ENCODE measurements at places on chromosomes 4 and X.

- H3K36me3 ChIP-seq, result no peaks in the 10 kb centered on the region
- H3K4me1 ChIP-seq, result no peaks in the 10 kb centered on the region
- H3K4me3 ChIP-seq, result no peak overlapping the region
These were observed 97.2 kb upstream of the STS start for GRCh38 chrX:7050271-7050670.

- no peak overlapping the region for H3K27ac ChIP-seq
- no peak overlapping the region for H3K4me3 ChIP-seq
- no peak for DNase-seq
- H3K4me1 ChIP-seq, result peaks cover 13% of the 10 kb centered on the region
- no peaks in the 10 kb centered on the region for H3K36me3 ChIP-seq
These were observed 175.3 kb downstream of the MAML3 start for GRCh38 chr4:139978692-139979091.

DNA sequence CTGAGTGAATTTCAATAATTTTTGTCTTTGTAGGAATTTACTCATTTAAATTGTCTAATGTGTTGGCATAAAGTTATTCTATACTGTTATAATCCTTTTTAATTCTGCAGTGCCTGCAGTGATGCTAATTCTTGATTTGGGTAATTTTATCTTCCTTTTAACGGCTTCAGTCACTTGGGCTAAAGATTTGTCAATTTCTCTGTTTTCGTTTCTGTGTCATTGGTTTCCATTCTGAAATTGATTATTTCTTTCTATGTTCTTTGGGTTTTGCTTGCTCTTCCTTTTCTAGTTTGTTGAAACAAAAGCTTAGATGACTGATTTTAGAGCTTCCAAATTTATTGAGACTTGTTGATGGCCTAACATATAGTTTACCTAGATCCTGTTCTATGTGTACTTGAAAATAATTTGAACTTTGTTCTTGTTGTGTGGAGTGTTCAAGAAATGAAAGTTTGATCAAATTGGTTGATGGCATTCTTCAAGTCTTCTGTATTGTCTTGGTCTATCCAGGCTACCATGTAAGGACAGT is 89.4 kb downstream of the TNIP2 start:
- no peak overlapping the region for H3K4me3 ChIP-seq
- no peaks in the 10 kb centered on the region for H3K27me3 ChIP-seq
- H3K27ac ChIP-seq, result no peak overlapping the region
- peaks cover 4% of the 10 kb centered on the region for H3K4me1 ChIP-seq

- H3K27me3 ChIP-seq, result no peaks in the 10 kb centered on the region
- no peaks in the 10 kb centered on the region for H3K4me1 ChIP-seq
These were observed 670.3 kb downstream of the IL1RAPL1 start for GRCh38 chrX:29257521-29257920.

DNA sequence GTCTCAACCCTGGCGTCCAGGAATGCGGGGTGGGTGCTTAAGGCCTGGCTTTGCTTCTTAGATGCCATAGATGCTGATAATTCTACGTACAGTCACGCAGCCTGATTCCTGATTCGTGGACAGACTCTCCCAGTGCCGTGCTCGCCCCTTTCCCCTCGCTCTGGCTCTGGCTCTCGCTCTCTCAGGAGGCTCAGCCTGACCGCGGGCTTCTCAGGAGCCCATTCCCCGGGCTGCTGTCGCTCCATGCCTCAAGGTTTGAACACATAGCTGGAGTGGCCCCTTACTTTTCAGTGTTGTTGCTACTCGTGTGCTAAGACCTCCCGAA is 59.2 kb upstream of the ZC4H2 start:
- H3K27ac ChIP-seq, result no peak overlapping the region
- no peak overlapping the region for H3K4me3 ChIP-seq
- no peaks in the 10 kb centered on the region for H3K36me3 ChIP-seq
- DNase-seq, result no peak
- no peaks in the 10 kb centered on the region for H3K27me3 ChIP-seq
- no peaks in the 10 kb centered on the region for H3K4me1 ChIP-seq

GRCh38 chrX:40167233-40167849 is 69.6 kb upstream of the BCOR start:
- no peaks in the 10 kb centered on the region for H3K36me3 ChIP-seq
- H3K4me1 ChIP-seq, result no peaks in the 10 kb centered on the region
- H3K27me3 ChIP-seq, result no peaks in the 10 kb centered on the region
- no peak overlapping the region for H3K27ac ChIP-seq
- no peak overlapping the region for H3K4me3 ChIP-seq
- no peak for DNase-seq
